ENCODE measurements at places on chromosomes 6 and 20.

DNA sequence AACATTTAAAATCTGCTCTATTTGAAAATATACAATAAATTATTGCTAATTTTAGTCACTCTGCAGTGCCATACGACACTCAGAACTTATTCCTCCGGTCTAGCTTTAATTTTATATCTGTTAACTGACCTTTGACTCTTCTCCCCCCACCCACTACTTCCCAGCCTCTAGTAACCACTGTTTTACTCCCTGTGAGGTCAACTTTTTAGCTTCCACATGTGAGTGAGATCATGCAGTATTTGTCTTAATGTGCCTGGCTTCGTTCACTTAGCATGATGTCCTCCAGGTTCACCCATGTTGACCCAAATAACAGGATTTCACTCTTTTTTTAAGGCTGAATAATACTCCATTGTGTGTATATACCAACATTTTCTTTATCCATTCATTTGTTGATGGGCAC lies 80.8 kb downstream of the RPP40 start:
- no peak for DNase-seq

DNA sequence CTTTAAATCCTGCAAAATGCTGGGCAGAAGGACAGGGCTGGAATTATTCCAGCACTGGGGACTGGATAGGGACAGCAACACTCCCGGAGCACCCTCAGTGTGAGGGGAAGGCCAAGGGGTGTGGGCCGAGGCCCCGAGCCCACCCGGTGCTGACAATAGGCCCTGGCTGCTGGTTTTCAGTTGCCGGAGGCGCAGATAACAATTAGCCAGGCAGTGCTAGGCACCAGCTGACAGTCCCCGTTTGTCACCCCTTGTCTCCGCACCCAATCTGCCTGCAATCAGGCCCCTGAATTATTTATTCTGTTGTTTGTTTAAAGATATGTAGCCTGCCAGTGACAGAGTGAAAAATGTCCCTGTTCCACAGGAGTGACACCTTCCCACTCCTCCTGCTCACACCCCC lies 120.0 kb downstream of the GRM4 start:
- no peak for DNase-seq

DNA sequence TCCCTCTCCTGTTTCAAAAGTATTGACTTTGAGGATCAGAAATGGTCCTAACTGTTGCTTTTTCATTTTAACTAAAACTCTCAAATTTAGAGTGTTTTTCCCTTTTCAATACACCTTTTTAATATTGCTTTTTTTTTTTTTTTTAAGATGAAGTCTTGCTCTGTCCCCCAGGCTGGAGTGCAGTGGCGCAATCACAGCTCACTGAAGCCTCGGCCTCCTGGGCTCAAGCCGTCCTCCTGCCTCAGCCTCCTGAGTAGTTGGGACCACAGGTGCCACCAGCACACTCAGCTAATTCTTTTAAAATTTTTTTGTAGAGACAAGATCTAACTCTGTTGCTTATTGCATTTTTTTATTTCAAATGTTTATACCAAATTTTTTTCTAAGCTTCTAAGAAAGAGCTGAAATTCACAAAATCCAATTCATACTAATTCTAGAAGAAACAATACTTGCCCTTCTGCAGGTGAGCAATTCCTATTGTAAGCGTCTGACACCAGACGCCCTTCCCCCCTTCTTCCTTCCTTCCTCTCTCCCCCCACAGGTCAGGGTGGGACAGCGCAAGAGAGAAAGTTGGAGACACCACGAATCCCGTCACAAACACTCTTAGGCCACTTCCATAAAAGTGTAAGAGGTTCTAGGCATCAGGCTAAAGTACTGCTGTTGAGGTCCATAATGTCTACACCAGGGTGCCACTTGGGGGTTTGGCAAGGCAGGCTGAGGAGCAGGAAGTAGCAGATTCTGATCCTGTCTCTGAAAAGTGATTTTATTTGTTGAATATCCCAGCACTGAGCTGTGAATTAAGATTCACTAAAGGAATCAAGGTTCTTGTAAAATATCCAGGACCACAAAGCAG lies 12.8 kb downstream of the DLL1 start:
- DNase-seq = no peak

DNA sequence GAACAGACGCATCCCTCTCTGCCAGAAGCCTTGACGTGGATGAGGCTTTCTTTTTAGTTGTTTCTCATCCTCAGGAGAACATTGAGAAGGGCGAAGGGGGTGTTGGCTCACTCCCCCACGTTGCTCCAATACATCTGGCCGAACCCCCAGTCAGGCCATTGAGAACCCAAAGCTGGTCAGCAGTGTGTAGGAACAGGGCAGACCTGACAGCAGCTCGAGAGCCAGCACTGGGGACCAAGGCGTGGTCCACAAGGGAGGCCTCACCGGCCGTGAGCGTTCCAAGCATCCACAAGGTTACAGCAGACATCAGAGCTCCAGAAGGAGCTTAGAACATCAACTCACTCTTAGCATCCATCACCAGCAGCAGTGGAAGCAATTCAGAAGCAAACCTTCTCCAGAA lies 387.9 kb upstream of the ARID1B start:
- DNase-seq = no peak

GRCh38 chr6:37793067-37793466 lies 26.5 kb upstream of the ZFAND3 start:
- no peak for DNase-seq

All from GM12864 (cell line).